Epithelial cell of proximal tubule (primary cell): ENCODE measurements at places on chromosomes 2 and 18.

GRCh38 chr2:216732334-216732733 lies 37.0 kb upstream of the IGFBP5 start:
- no peak for DNase-seq

- DNase-seq = no peak
Measured at GRCh38 chr2:179139506-179139905, 89.6 kb upstream of the CCDC141 start.

- DNase-seq = no peak
Measured at GRCh38 chr2:220641137-220641536, 931.0 kb downstream of the EPHA4 start.

DNA sequence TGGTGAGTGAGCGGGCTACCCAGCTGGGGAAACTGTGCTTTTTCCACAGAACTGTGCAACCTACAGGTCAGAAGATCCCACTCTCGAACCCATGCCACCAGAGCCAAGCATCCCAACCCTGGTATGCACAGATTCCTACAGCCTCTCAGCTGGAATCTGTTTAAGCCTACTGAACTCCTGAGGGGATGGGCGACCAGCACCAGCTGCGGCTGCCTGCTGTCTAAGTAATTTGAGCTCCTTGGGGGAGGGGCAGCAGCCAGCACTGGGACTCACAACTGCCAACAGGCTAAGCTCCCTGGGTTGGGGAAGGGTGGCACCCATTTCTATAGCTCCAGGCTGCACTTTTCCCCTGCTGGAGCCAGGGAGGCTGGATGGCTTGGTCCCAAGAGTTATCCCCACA lies 11.8 kb downstream of the CYP27C1 start:
- DNase-seq = no peak

GRCh38 chr2:105977212-105977611 lies 216.9 kb downstream of the UXS1 start:
- DNase-seq = no peak

GRCh38 chr2:6214471-6214870 lies 522.3 kb downstream of the SOX11 start:
- DNase-seq = no peak

DNA sequence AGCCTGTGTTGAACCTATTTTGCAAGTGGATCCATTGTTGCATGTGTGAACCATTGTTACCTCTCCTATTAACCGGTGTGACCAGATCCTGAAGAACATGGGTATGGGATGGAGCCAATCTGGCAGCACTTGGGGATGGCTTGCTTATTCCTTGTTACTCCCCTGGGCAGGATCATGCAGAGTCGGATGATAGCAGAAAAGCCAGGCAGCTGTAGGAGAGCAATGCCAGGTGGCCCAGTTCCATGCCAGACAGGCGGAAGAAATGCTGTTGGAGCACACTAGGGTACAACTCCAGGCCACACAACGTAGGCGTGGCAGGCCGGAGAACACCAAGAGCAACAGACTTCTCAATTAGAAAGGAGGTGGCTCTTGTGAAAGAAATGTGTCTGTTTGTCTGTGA lies 16.3 kb upstream of the MYO1B start:
- DNase-seq = no peak

GRCh38 chr2:160221391-160222276 lies 21.6 kb upstream of the ITGB6 start:
- DNase-seq = no peak

DNA sequence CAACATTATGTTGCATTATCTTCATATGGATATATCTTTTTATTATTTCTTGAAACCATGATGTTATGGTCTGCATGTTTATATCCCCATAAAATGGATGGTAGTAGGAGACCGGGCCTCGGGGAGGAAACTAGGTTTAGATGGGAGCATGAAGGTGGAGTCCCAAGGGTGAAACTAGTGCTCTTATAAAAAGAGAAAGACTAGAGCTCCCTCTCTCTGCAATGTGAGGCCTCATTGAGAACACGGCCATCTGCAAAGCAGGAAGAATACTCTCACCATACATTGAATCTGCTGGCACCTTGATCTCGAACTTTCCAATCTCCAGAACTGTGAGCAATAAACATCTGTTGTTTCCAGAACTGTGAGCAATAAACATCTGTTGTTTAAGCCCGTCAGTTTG lies 64.0 kb downstream of the NXPH2 start:
- DNase-seq = no peak

GRCh38 chr2:239318151-239318611 lies 82.6 kb downstream of the HDAC4 start:
- DNase-seq = no peak

DNA sequence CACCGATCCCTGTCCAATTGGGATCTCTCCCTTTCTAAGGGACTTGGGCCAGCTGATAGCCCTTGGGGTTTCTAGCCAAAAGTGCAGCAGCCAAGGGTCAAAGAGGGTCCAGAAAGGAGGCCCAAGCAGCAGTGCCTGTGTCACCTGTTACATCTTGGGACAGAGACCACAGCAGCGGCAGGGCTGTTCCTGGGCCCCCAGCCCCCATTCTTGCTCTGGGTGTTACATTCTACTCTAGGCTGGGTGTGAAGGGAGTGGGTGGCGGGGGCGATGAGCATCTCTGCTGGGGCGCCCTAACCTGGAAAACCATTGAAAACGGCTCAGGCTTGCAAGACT lies 1.2 kb downstream of the PAX3 start:
- DNase-seq = no peak

- no peak for DNase-seq
Measured at GRCh38 chr2:58540681-58541080, 299.6 kb upstream of the FANCL start.

DNA sequence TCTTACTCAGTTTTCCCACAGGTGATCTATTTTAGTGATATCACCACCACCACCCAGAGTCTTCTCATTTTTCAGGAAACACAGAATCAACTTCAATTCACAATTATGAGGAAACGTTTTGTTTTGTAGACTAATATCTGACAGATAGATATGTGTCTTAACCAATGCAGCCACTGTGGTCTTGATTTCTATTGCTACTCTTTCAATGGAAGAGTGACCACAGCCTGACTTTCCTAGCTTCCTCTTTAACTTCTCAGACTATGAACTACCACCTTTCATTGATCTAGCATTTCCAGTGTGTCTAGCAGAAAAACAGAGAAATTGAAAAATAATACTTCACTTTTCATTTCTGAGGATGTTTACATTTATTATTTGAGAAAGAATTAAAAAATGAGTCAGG lies 20.5 kb downstream of the ADAM17 start:
- no peak for DNase-seq

DNA sequence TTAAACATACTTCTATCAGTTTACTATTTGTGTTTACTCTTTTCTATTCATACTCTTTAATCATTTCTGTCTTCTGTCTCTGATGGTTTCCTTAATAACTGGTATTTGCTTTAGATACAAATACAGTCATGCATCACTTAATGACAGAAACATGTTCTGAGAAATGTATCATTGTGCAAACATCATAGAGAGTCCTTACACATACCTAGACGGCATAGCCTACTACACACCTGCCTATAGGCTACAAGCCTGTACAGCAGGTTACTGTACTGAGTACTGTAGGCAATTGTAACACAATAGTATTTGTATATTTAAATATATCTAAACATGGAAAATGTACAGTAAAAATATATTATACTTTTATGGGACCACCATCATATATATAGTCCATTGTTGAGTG lies 36.3 kb downstream of the VSNL1 start:
- no peak for DNase-seq

DNA sequence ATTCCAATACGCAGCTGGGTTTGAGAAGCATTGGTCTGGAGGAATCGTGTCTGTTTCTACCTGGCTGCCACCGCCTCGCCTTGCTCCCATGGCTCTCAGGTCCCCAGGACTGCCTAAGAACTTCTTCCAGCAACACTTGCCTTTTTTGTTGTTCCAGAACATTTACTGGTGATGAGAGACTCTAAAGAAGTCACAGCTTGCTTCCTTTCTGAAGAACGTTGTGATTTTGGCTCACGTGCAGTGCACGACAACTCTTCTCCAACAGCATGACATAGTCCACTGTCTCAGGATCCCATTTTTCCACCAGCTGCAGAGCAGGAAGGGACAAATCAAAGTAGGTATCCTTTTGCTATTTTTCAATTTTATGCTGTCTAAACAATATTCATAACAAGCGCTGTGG lies 940.9 kb downstream of the SLC4A3 start:
- no peak for DNase-seq

DNA sequence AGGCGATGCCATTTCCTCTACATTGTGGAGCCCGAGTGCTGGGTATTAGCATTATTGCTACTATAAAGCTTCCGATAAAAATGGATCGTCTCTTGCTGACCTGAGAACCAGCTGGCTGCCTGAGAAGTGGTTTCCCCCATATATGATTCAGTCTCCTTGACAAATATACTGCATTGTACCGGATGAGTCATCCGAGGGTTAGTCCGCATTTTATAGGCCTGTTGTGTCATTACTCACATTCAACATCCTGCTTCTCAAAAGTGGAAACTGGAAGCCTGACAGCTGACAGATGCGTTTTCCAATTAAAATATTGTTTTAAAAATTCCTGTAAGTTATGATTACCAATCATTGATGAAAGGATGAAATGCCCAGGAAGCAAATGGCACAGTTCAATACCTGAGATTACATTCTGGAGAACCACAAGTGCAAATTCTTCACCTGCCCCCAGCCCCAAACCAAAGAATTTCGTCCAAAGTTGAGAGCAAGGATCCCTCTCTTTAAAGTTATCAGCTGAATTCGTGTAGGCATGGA lies 65.7 kb downstream of the SPRED2 start:
- DNase-seq = peak; percentile 74

DNA sequence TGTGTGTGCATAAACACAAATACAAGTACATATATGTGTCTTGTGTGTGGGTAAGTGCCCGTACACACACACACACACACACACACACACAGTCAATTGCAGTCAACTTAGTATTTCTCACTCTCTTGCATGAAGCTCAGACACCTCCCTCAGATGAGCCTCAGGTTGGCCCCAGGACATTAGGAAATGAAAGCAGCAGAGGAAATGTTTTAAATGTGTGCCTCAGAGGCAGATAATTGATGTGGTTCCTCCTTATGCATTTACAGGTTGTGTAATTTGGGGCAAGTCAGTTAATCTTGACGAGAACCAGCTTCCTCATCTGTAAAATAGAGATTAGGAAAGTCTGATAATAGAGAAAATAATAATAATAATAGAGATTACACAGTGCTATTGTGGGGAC lies 814.0 kb upstream of the ID2 start:
- DNase-seq = no peak

- DNase-seq = no peak
Measured at GRCh38 chr2:14220101-14220500, 412.4 kb upstream of the LRATD1 start.

- no peak for DNase-seq
Measured at GRCh38 chr2:149009576-149010461, 28.7 kb upstream of the LYPD6B start.

GRCh38 chr2:162581959-162582798 lies 238.2 kb downstream of the GCA start:
- no peak for DNase-seq

GRCh38 chr18:23887035-23887434 lies 127.5 kb upstream of the TTC39C start:
- DNase-seq = no peak

DNA sequence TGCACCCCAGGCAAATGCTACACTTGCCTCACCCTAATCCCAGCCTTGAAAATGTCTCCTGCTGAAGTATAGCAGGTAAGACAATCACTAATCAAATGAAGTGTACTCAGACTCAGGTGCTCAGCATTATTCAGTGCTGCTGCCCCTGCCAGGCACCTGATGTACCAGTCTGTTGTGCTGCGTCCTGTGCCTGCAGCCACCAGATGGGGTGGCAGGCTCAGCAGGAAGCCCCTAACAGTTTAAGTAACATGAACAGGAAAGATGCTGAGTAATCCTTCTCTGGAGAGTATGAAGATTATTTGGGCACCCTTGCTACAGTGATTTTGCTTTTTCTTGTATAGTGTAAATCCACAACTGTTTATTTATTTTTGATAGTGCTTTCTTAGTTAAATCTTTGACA lies 69.1 kb downstream of the TACR1 start:
- DNase-seq = no peak

GRCh38 chr2:30393510-30393909 lies 53.5 kb upstream of the LCLAT1 start:
- no peak for DNase-seq

GRCh38 chr2:73107211-73107926 lies 5.4 kb downstream of the RAB11FIP5 start:
- DNase-seq = no peak

GRCh38 chr2:83742117-83742782 lies 716.8 kb downstream of the SUCLG1 start:
- DNase-seq = no peak

- no peak for DNase-seq
Measured at GRCh38 chr2:234102112-234102511, 51.6 kb downstream of the SPP2 start.

DNA sequence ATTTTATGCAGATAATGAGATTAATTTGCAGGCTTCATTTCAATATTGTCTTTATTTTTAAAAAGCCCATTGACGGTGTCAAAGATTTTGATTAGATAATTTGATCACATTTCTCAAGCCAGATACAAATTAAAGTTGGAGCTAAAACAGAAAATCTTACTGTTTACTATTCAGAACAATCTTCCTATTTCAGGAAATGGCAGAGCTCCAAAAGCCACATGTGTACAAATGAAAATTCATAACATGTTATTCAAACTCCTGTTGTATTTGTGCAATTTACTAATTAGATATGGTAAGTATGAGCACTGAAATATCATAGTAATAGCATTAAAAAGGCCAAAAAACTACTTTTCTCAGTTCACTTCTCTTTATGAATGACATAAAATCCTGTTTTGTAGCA lies 682.9 kb downstream of the KCNJ3 start:
- no peak for DNase-seq

DNA sequence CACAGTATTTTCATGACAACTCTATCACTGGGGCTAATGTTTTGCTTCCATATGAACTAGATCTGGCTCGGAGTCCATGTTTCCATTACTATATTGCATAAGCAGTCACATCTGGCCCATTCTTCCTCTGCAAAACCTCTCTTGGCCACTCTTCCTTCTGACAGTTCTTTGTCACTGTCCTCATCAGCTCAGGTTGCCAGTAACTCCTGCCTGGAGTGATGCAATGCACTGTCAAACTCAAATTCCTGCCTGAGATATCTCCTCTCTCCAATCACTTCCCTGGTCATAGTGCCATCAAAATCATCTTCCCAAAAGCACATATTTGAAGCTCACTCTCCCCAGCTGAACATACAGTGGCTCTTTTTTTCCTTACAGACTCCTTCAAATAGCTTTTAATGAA lies 66.1 kb downstream of the COLEC12 start:
- DNase-seq = no peak

DNA sequence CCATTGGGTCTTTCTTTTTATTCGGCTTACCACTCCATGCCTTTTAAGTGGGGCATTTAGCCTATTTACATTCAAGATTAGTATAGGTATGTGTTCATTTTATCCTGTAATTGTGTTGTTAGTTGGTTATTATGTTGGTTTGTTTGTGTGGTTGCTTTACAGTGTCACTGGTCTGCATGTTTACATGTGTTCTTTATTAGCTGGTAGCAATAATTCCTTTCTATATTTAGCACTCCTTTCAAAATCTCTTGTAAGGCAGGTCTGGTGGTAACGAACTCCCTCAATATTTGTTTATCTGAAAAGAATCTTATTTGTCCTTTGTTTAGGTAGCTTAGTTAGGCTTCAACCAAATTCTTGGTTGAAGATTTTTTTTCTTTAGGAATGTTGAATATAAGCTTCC lies 68.7 kb upstream of the XDH start:
- DNase-seq = no peak

- DNase-seq = no peak
Measured at GRCh38 chr18:73900106-73900835, 247.4 kb downstream of the FBXO15 start.

- peak; percentile 68 for DNase-seq
Measured at GRCh38 chr2:88329815-88330603, 122.5 kb downstream of the FOXI3 start.

GRCh38 chr18:9814431-9814830 lies 71.3 kb upstream of the TXNDC2 start:
- DNase-seq = no peak
